NCI-H1417 treated with DMSO at 0.1 percent for 48 hours (cell line): ENCODE measurements at places on chromosomes 3 and 15.

DNA sequence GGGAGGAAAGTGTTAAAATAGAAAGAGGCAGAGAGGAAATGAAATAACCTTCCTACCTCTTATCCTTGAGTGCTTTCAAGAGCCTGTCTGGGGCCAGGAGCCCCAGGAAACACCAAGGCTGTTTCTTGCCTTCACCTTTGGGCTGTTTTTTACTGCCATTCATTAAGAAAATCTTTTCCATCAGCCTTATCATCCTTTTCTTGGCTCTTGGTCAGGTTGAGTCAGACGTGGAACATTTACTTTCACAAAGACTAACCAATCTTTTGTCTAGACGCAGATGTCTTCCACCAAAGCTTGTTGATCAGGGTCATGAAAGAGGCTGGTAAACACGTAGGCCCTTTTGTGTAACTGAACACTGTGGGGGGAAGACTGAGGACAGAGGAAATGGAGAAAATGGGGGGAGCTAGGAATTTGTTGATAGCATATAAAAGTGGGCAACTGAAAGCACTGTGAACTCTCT, 151.0 kb upstream of the THBS1 start:
- no peak for DNase-seq

- no peak for DNase-seq
These were observed 31.7 kb upstream of the NR2C2 start for GRCh38 chr3:14915636-14916222.

DNA sequence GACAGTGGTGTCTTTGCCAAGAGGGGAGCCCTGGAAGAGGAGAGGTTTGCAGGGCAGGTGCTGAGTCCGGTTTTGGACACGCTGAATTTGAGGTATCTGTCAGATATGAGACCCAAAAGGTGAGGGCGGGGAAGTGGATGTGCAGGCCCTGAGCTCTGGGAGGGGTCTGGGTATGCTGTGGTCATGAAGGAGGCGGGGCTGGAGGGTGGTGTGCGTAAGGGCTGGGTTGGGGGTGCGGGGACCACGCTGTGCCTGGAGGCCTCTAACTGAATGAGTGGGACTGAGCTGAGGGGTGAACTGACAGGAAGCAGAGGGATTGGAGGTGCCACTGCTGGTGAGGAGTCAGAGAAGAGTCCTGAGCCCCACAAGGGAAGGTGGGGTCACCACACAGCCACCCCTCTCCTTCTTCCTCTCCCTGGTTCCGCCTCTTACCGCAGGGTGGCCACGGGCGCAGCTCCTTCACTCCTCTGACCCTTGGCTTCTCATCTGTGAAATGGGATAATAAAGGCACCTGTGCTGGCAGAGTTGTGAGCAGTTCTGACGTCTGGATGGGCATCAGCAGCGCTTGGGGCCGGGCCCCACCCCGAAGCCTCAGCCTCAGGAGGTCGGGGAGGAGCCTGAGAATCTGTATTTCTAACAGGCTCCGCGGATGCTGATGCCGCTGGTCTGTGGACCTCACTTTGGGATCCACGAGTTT, 28.8 kb downstream of the PSTPIP1 start:
- DNase-seq, result no peak

DNA sequence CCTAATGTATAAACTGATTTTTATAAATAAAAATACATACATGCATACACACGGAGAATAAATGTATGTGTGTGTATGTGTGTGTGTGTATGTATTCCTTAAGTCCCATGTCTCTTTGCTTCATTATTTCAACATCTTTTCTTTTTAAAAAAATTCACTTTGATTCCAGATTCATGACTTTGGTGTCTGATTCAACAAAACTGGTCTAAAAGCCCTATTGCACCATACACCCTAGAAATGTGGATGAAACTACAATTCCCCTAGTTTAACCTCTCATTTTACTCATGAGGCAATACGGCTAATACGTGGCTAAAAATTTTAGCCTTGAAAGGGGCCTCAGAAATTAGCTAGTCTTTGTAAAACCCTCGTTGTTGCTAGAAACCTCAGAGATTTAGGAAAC, 228.1 kb downstream of the ADAMTS9 start:
- no peak for DNase-seq

GRCh38 chr15:74776821-74777768, 4.8 kb upstream of the CSK start:
- DNase-seq, result no peak

DNA sequence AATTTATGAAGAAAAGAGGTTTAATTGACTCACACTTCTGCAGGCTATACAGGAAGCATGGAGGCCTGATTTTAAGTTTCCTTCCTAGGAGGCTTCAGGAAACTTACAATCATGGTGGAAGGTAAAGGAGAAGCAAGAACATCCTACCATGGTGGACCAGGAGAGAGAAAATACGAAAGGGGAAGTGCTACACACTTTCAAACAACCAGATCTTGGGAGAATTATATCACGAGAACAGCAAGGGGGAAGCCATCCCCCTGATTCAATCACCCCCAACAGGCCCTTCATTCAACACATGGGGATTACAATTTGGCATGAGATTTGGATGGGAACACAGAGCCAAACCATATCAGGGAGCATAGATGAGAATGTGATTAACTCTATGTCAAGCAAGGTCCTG, 121.0 kb downstream of the MTHFS start:
- DNase-seq, result no peak

DNA sequence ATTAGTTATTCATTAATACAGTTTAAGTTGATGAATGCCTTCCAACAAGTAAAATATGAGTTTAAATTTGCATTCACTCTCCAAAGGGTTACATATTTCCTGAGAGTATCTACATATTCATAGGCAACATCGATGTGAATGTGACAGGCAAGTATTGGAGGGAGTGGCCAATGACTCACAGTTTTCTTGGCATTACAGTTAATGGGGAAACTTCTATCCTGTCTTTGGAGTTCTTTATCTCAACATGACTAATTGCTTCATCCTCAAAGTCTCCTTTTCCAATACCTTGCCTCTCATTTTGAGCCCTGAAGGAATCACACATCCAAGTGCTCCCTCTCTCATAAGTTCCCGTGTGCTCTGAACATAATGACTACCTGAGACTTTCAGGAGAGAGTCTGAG, 439.7 kb upstream of the FRG2C start:
- DNase-seq, result no peak

DNA sequence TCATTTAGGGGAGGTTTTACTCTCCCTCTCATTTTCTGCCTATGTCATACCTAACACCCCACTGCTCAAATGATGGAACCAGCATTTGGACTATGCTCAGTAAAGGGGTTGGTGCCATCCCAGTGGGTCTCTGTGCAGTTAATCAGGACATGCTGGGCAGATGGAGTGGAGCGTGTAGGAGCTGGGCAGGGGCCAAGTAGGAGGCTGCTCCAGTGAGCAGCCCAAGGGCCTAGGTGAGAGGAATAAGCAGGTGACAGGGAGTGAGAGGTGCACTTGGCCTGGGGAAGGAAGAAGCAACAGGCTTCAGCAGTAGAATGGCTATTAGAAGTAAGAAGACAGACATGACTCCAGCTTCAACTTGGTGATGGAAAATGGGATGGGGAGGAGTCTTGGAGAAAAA, 72.2 kb downstream of the EPHB1 start:
- DNase-seq, result no peak

GRCh38 chr15:96297783-96298182, 32.7 kb upstream of the NR2F2 start:
- no peak for DNase-seq

DNA sequence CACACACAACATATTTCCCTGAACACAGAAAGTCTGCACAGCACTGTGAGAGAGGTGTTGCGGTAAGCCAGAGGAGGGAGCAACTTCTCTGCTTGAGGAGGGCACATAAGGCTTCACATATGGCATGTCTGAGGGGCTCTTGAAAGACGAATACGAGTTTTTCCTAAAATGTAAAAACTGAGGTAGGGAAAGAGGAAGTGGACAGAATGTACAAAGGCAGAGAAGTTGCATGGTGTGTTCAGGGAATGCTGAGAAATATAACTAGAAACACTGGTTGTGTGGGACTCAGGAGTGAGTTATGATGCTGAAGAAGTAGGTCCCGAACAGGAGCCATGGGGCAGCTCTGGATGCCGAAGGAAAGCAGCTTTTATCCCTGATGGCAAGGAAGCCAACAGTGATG, 22.8 kb upstream of the ATP8B4 start:
- no peak for DNase-seq

DNA sequence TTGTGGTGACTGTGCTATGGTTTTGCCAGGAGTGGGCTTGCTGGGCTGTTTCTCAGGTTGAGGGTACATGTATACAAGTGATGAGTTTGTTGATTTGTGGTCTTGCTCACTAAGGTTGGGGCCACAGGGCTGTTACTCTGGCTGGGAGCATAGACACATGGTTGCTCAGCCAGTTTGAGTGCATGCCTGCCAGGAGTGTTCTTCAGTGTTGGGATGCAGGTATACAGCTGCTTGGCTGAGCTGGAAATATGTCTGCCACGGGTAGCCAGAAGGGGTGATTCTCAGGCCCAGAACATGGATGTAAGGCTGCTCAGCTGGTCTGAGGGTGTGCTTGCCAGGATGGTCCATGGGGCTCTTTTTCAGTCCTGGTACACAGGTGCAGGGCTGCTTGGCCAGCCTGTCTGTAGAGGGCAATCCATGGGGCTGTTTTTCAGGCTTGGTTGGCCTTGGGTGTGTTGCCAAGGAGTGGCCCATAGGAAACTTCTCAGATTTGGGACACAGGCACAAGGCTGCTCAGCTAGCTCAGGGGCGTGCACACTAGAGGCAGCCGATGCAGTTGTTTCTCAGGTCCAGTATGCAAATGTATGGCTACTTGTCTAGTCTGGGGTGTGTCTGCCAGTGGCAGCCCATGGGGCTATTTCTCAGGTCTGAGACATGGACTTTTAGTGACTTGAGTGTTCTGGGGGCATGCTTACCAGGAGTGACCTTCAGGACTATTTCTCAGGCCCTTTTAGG, 5.3 kb upstream of the ARHGAP31 start:
- DNase-seq, result no peak

DNA sequence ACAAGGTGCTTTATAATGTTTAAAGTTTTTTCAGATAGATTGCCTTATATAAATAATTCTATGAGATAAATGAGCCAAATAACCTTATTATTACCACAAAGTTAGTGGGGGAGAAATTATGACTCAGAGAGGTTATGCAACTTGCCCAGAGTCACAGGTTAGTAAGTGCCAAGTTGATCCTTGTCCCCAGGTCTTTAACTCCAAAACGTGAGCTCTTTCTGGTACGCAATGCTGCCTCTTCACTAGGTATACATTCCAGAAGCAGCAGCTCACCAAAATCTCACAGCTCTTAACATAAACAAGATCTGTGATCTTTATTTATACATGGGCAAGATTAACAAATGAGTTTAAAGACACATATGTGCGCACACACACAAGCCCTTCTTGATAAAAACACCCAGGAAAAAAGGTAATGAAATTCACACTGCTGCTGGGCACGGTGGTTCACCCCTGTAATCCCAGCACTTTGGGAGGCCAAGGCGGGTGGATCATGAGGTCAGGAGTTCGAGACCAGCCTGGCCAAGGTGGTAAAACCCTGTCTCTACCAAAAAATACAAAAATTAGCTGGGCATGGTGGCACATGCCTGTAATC, 59.8 kb upstream of the NR2F2 start:
- no peak for DNase-seq

- no peak for DNase-seq
These were observed 7.5 kb downstream of the PSTPIP1 start for GRCh38 chr15:77002436-77002835.

GRCh38 chr3:78023257-78023656, 983.4 kb downstream of the ROBO2 start:
- no peak for DNase-seq

- DNase-seq, result no peak
These were observed 37.5 kb downstream of the CD86 start for GRCh38 chr3:122092460-122093165.

DNA sequence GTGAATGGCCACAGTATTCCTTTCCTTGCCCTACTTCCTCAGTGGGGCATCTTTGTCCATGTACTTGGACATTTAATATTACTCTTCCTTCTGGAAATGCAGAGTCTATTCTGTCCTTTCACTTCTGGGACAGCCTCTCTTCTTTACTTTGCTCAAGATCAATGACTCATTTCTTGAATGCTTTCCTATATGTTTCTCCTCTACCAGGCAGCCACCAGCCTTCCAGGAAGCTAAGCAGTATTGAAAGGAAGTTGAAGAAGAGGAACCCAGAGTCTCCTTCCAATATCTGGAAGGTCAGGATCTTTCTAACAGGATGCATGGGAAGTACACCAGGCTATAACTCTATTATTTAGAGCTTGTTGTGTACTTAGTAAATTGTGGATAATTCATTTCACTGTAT, 182.8 kb downstream of the CD47 start:
- DNase-seq, result no peak

DNA sequence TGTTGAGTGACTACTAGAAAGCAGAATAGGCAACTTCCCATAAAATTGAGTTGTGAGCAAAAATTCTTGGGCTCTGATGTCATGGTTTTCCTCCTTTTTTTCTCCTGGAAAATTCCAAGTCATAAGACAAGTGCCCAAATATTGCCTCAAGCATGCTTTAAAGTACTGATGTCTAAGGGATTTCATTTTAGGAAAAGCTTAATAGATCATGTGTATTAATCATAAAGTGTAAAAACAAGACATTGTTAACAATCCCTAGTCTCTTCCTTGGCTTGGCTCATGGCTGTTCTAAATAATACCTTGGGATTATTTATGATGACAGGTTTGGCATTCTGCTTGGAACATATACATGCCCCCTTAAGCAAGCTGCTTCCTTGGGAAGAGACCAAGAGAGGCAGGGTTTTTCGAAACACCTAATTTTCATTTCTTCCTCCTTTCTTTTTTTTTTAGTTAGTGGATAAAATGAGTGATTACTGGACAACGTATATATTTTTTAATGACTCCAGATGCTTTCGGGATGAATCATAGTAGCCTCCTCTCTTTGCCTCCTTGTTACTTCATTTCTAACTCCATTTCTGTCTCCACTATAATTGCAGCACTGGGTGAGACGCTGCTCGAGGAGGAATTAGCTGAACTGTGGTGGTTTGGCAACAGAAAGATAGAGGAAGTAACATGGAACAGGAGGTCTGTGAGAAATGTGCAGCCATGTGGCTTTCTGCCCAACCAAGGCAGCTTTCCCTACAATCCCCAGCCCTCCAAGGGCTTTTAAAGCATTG, 104.9 kb downstream of the TPRG1 start:
- DNase-seq, result no peak

- no peak for DNase-seq
These were observed 324.2 kb downstream of the NEK10 start for GRCh38 chr3:27044931-27045481.

GRCh38 chr15:52082197-52083036, 30.2 kb downstream of the BCL2L10 start:
- no peak for DNase-seq
